ENCODE measurements at places on chromosomes 3 and 15.

DNA sequence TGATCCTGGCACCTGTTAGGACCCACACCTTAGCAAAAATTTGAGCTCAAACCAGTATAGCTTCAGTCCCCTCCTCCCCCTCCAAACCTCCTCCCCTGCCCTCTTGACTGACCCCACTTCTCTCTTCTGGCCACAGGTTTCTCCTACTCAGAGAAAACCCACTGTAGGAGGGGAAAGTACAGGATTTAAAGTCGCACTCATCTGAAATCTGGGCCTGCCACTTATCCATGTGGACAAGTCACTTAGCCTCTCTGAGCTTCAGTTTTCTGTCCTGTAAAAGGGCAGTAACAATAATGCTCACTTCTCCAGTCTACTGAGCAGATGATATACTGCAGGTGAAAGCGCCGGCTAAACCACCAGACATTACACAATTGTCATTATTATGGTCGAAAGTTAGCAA, 142.7 kb downstream of the MEGF11 start:
- no peak for DNase-seq

GRCh38 chr3:165751637-165752036, 85.6 kb downstream of the BCHE start:
- DNase-seq, result no peak

DNA sequence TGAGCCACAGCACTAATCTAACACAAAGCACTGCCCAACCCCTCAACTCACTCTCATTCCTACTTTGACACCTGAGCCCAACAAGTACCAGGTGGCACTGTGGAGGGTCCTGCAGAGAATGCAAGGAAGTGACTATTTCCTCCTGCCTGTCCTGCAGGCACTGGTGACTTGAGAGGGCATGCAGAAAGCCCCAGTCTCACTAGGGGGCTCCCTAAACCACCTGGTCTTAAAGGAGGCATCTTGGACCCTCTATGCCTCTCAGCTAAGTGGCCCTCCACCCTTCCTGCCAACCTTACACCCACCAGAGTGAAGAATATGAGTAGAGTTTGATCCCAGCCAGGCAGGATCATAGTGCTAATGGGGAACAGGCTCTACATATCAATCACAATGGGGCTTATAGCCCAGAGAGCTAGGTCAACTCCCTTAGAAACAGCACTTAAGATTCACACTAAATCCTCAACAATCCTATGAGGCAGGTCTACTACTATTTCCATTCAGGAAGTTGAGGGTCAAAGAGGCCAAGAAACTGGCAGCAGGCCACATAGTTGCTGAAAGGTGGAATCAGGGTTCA, 15.2 kb downstream of the TRAIP start:
- no peak for DNase-seq

DNA sequence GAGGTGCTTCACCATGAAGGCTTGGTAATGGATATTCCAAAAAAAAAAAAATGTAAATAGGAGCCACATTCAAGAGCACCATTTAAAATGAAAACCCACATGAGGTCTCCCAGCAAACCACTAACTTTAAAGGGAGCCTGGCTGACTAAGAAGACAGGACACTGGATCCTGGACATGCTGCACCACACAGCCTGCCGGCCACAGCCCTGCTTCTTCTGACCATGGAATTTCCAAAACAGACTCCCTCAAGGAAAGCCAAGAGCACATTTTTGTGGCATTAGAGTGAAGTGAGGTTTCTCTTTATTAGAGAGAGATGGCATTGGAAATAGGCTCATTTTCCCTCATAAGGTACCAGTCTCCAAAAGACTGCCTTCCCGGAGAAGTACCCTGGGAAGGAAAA, 113.9 kb downstream of the RORA start:
- DNase-seq, result no peak

DNA sequence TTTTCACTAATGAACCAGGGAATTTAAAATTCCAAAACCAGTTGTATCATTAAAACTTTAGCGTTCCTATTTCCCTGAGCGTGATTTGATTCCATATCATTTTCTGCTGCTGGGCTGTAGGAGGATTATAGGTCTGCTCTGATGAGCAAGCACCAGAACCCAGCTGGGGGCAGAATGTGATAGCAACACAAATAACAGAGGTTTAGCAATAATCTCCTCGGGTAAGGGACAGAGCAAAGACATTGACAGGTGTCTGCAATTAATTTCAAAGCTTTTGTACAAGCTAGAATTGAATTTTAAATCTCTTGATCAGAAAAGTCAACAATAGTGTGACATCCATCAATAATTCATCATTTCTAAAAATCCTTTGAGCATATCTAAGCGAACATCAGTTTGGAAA, 163.4 kb upstream of the RAP2B start:
- no peak for DNase-seq

- DNase-seq, result no peak
Measured at GRCh38 chr3:27105904-27106303, 263.3 kb downstream of the NEK10 start.

GRCh38 chr3:172223870-172224269, 184.5 kb downstream of the FNDC3B start:
- DNase-seq, result no peak

GRCh38 chr3:156161172-156161571, 40.8 kb downstream of the KCNAB1 start:
- DNase-seq, result no peak

- no peak for DNase-seq
Measured at GRCh38 chr15:64845183-64845611, 3.5 kb downstream of the PLEKHO2 start.

GRCh38 chr15:78929536-78930264, 15.1 kb downstream of the CTSH start:
- no peak for DNase-seq

DNA sequence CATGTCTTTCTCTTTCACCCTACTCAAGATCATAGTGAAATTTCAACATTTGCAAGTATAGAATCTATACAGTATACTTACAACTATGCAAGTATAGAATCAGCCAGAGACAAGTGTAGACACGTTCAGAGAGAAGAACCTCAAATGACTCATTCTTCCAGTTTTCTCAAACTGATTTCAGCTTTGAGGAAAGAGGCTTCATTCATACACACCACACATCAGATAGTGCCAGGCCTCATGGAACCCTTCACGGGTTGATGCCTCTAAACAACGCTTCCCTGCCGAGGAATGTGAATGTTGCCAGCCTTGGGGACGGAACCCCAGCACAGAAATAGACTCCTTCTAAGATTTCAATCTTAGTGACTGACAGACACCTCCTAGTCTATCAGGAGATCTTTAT, 135.7 kb downstream of the FOXP1 start:
- DNase-seq, result no peak

GRCh38 chr15:49064281-49064653, 18.0 kb upstream of the SECISBP2L start:
- no peak for DNase-seq

DNA sequence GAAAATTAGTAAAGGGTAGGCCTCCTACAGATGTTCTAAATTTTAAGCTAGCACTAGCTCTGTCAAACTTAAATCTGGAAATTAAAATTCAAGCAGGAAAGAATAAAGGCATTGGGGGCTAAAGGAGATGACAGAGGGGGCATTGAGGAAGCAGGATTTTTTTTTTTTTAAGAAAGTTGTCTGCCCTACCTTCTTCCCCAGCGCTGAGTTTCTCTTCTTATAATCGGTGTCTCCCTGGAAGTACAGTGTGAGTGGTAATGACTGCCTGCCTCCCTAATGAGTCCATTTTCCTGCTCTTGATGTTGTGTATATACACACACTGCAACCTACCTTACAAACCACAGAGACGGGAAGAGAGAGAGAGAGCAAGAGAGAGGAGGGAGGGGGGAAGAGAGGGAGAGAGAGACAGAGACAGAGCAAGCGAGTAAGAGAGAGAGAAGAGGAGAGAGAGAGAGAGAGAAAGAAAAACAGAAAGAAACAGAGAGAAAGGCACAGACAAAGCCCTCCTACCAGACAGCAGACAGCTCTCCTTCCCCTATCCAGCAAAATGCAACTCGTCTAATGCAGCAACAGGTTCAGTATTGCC, 47.0 kb downstream of the ZBTB20 start:
- DNase-seq, result no peak

GRCh38 chr3:119292666-119293065, 1.5 kb upstream of the ARHGAP31 start:
- no peak for DNase-seq

- DNase-seq, result no peak
Measured at GRCh38 chr3:72022027-72022426, 237.1 kb upstream of the PROK2 start.

DNA sequence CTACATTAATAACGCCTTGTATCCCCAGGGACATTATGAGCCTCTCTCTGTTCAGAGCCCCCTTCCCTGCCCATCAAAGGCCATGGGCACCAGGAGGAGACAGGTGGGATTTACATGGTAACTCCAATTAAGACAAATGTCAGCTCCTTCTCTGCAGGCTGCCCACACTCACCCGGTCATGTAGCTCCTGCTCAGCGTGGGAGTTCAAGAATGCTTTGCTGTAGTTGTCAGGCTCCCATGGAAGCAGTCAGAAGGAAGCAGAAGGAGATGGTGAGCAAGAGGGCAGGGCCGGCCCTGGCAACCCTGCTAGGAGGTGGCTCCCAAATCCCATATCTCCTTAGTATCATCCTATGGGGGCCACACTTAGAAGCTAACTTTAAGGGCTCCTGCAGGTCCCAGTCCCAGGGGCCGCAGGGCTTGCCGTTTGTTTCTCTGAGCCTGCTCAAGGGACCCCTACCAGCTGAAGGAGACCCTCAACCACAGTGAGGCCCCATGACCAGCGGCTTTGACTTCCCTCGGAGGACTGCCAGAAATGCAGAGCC, 218.4 kb upstream of the TLE3 start:
- DNase-seq, result no peak

DNA sequence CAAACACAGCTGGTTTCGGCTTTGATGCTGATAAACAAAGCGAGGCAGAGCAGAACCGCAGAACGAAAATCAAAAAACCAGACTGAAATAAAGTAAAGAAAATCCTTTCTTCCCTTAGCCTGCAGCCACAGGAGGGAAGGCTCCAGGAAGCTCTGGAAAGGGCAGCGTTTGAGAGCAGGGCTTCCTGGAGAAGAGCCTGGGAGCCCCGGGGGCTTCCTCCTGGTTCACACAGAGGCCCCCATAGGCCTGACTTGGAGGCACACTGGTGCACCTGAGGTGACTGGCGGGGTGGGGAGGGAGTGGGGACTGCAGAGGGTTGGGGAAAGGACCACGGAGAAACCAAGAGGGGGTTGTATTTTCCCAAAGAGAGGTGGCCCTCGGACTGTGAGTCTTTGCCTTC, 98.8 kb upstream of the WNT5A start:
- no peak for DNase-seq

GRCh38 chr3:18891641-18892040, 256.7 kb upstream of the KCNH8 start:
- DNase-seq, result no peak

DNA sequence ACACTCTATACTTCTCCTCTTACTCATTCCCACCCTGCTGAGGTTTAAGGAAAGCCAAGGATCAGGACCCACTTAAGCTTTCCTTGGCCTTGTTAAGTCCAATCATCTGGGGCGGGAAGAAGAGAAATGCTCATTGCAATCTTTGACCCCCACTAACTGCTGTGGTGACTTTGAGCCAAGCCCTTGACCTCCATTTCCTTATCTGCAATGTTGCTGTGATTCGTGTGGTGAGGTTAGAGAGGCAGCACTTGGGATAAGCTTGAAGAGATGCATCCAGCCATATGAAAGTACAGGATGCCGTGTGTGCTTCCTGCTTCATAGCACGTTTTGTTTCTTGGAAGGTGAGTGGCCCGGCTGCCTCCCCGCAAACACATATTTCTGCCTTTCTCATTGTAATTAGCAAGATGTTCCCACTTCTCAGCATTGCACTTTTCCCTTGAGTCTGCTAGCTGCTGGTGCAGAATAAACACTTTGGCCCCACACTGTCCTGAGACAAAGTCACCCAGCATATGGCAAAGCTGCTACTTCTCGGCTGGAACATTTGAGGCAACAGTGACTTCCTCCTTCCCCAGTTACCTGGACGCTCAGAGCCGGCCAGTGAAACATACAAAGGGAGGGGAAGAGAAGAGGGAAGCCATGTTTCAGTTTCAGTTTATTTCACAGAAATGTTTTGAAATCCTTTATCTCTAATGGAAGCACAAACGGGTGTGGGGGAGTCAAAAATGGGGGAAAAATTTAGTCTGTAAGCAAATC, 10.5 kb upstream of the NUDT16 start:
- DNase-seq, result no peak

DNA sequence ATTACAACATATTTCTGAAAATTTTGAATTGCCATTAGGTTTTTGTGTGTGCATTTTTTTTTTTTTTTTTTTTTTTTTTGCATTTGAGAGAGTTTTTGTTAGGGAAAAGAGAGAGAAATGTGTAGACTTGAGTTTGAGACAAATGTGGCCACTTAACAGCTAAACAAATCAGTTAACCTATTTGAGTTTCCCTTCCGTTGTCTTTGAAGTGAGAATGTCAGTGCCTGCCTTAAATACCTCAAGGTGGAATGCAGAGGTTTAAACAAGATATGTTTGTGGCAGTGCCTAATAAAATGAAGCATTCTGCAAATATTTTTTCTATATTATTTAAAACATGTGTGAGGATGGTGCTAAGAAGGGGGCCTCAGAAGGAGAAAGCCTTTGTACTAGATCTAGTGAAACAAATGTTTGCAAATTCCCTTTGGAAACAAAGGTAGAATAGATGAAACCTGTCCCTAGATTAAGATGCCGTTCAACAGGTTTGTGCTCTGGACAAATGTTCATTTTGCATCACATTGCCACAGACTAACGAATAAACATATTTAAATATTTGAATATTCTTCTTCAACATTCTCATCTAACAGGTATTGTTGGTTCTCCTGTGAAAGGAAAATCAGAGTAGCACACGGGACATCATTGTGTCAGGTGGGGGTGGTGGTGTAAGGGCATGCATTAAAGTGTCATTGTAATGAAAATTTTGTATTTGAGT, 80.7 kb downstream of the SATB1 start:
- no peak for DNase-seq

DNA sequence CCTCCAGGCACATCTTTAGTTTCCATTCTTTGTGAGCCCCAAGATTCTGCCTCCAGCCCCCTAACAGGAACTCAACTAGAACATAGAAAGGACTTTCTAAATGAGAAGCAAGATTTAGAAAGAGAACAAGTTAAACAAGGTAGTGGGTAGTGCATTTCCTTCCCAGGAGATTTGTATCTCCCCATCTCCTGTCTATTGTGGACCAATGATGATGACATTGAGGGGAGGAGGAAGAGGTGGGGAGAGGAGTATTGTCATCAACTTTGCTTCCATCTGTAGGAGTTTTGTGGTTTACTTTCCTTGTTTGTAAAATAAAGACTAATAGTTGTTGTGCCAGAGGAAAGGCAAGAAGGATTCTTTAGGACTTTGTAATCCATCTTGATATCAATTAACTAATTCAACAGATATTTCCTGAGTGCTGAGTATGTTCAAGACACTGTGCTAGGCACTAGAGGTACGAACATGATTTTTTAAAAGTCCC, 235.3 kb upstream of the ROPN1 start:
- DNase-seq, result no peak
